Aorta (tissue), 5 donors: ENCODE measurements at places on chromosomes 6 and 20. TPM values are rescaled to one million over a fixed set of nuclear protein-coding genes. Genes with fewer than 3 reads are reported as not detected.

DNA sequence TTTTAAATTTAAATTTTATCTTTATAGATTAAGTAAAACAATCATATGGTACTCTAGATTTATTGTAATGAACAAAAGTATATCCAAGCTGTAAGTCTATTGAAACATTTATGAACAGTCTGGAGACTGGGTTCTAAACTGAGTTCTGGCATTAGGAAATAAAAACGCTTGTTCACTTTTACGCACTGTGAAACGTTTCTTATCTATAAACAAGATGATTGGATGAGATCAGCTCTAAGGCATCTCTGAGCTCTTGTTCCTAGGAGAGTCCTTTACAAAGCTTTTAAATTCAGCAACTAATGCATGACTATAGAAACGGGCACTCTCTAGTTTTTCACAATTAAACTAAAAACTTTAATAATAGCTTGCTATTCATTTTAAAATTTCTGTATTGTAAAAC lies 6.8 kb downstream of the HUS1B start:
- DNase-seq = no peak

- no peak for DNase-seq
These were observed 10.8 kb upstream of the TAAR1 start for GRCh38 chr6:132669690-132670291.

DNA sequence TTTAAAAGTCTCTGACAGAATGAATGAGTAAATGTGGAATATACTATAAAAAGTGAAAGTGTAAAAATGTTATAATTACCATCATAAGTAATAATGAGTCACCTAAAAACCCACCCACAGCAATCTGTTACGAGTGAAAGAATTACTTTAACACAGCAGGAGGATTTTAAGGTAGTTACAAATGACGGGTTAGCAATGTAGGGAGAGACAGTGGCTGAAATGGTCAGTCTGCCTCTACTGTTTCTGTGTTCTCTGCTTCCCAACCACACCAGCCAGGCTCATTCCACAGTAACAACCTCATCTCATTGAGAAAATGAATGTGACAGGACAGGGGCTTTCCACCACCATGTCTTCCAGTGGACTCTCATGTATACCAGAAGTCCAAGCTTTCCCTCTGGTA lies 124.4 kb upstream of the KCNK16 start:
- DNase-seq = no peak

DNA sequence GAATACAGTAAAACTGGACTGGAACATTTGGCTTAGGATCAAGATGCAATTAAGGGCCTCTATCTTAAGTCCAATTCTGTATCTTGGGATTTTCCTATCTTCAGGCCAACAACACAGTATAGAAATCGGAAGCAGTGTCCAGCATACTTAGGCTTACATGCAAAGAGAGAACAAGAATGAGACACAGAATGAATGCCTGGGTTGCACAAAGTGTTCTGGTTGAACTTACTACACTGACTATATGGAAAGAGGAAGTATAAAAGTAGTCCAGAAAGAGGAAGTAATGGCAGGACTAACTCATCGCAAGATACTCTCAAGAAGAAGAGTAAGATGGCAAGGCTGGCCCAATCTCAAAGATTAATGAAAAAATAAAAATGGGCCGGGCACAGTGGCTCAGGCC lies 87.6 kb downstream of the BTBD9 start:
- no peak for DNase-seq

DNA sequence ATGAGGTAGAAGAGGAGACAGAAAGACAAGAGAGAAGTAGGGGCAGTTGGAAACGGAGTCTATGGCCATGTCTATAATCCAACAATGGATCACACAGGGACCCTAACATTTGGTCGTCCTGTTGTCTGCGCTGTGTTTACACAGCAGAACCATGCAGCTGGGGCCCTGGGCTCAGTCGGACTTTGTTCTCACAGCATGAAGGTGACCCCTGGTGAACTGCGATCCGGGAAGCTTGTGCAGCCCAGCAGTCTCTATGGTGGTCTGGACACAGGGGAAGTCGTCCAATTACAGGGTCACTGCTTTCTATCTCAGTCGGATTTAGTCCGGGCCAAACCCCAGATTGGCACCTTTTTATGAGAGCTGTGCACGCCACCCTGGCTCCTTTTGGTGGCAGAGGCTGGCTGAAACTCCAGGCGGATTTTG lies 153.6 kb downstream of the FOXA2 start:
- no peak for DNase-seq

DNA sequence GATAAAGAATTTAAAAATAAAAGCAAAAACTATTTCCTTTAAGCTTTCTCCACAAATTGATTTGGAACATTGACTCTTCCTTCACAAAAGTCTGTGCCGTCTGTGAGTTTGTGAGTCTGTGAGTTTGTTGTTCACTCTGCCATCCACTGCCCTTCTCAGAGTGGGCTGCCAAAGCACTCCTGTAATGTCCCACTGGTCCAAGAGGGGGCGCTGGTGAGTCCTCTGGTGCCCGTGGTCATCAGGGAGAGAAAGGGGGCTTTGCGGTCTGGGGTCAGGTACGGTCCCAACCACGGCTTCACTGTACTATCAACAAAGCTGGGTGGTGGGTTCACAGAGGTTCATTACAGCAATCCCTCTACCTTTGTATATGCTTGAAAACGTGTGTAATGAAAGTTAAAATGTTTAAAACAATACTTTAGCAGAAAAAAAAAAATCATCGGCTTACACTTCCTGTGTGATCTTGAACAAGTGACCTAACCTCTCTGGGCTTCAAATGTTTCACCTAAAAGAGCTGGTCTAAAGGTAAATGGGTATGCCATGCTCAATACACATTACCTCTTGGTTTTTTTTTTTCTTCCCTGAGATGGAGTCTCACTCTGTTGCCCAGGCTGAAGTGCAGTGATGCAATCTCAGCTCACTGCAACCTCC lies 5.6 kb upstream of the ANKRD60 start:
- no peak for DNase-seq

DNA sequence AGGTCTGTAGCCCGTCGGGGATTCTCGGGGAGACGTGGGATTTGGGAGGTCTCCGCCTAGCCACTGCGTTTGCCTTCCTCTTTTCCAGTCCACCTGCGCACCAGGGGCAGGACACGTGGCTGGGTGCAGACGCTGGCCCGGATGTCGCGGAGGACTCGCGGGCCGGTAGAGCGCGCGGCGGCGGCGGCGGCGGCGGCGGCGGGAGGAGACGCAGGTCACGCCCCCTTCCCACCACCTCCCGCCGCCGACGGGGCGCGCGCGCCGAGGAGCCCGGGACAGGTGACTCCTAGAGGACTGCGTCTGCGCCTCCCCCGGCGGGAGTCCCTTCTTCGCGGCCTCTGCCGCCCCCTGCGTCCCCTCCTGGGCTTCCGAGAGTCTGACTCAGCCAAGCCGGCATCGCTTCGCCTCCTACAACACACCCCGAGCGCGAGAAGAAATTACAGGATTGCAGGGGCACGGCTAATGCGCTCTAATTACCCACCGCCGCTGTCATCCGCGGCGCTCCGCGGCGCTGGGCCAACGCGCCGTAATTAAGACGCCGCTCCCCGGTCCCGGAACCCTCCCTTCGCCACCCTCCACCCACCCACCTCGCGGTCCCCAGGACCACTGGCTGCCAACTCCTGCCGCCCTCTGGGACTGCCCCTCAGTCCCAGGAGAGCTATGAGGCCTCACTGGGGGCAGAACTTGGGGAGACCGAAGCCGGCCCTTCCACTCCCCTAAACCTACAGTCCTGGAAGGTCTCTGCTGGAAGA lies 124.5 kb downstream of the MRPL14 start:
- DNase-seq = peak; percentile 86

DNA sequence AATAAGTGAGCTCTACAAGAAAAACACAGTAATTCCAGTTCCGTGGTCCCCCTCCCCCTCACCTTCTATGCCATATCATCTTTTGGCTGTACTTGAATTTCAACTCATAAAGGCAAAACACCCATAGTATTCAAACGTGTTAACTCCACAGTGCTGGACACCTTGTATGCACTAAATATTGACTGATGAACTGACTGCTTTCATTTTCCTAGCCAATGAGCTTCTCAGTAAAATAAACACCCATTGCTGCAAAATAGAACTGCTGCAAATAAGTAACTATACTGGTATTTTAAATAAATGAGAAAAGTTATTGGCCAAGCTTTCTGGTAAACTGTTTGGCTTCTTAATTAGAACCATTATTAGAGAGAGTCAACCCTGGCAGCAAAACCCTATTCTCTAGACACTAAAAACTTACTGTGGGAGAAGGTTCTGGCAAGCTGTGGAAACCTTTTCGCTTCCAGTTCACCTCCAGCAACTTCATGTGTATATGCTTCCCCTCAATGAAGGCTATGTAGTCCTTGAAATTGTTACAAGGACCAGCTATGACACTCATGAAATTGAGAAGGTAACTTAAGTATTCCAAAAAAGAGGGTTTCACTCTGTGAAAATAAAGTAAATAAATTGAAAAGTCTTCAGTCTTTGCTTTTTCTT lies 86.0 kb downstream of the MBOAT1 start:
- DNase-seq = no peak

- no peak for DNase-seq
These were observed 39.1 kb downstream of the TMX4 start for GRCh38 chr20:7980332-7981046.

- DNase-seq = no peak
These were observed 52.3 kb downstream of the PLEKHG1 start for GRCh38 chr6:150651808-150652470.

- DNase-seq = no peak
These were observed 65.5 kb upstream of the CLVS2 start for GRCh38 chr6:122930252-122931180.

DNA sequence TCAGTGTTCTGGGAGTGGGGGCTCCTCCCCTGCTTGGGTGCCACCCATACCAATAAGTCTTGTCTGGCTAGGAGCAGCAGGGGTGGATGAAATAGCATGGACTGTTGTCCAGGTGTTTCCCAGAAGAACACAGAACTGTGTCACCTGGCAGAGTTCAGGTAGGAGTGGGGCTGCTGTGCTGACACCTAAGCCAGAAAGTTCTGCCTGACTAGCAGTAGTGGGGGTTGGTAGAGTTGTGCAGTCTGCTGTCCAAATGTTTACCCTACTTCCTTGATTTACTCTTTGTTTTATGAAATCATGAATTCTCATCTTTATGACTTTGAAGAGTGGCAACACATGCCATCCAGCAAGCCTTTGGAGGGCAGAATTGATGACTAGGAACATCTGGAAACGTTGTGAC lies 27.3 kb upstream of the SLC35B3 start:
- no peak for DNase-seq

DNA sequence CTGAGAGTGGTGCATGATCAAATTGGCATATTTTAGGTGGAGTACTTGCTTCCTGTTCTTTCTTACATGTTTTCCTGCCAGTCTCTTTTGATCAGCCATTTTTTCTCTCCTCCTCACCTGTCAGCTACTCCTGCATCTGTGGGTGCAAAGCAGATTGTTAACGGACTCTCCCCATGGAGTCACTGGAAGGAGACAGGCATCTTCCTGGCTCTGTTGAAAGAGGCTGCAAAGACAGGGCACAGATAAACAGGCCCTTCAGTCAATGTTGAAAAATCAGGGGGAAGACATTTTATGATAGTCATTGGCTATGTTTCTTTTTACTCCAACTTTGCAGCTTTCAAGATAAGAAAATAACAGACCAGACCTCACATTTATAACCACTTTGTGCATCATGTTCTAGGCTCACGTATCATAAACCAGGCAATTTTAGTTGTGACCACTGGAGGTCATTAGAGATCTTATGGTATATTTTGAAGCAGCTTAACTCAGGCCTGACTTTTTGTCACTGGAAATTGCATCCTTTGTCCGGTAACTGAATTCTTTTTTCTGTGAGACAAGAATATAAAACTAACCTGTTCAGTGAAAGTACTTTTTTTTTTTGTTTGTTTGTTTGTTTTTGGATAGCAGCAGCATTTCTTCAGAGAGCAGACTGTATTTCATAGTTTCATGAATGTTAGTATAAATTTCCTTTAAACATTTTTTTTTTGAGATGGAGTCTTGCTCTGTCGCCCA lies 20.1 kb downstream of the ECT2L start:
- DNase-seq = no peak

DNA sequence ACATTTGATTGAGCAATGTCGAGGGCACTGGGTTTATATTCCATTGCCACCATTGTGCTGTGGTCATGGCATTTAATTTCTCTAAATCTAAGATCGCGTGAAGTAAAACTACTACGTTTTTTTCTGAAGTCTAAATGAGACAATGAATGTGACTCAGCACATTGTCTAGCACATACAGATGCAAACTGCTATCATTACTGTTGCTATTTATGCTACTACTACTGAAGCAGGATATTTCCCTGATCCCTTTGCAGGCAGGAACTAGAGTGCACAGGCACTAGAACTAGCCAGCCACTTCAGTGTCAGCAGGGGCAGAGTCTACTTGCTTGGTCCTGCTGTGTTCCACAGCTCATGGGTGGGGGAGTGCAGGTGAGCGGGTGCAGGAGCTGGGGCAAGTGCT lies 449.7 kb downstream of the CDKAL1 start:
- DNase-seq = no peak

GRCh38 chr6:136148051-136148450 lies 102.1 kb downstream of the MTFR2 start:
- DNase-seq = no peak

DNA sequence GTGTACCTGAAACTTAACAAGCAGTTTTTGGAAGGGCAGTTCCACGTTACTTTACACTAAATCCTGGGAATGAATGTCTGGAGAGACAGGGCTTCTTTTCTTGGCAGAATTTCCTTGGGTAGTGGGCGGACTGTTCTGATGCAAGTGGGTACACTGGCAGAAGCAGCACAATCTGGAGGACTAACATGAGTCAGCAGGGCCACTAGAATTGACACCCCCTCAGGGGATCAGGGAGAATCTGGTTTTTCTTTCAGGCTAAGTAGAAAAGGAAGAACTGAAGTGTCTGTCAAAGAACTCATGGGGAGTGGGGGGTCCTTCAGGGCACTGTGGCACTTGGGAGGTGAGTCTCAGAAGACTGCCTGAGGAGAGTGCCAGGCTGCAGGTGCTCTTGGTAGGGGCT lies 34.6 kb downstream of the PANK2 start:
- DNase-seq = no peak

GRCh38 chr20:20085071-20085470 lies 32.7 kb downstream of the CFAP61 start:
- no peak for DNase-seq

DNA sequence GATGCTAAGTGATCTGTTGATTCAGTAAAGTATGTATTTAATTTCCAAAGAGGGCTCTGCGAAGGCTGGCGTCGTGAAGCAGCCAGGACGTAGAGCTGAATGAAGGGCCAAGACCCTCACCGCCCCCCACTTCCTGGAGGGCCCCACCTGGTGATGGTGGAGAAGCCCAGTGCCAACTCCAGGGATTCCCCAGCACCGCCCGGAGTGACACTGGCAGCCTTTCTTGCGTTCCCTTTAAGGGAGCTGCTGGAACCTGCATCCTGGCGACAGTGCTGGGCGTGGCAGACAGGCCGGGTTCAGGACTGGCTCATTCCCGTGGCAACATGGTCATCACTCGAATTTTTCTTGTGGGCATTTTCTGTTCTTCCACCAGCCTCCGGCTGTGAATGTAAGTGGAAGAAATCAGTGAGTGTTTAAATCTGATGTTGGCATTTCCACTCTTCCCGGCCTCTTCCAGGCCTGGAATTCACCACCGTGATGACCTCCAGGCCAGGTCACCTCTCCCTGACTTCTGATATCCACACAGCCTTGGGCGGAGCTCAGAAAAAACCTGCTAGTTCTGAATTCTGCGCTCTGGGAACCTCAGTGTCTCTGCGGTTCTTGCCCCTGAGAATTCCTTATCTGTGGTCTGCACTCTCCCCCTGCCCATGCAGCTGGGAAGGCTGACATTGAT lies 57.4 kb upstream of the DACT2 start:
- peak; percentile 41 for DNase-seq

SLC22A2 gene
- total RNA-seq = not detected

FAM83D gene
- total RNA-seq = 3.4 TPM

TNF gene
- 0.66 TPM for total RNA-seq

RNF182 gene
- total RNA-seq = 0.60 TPM
